NCI-H2171 (cell line): ENCODE measurements at places on chromosomes 7 and 10.
A peak's percentile ranks its signal among the peaks of the same experiment; 100 is the strongest.

DNA sequence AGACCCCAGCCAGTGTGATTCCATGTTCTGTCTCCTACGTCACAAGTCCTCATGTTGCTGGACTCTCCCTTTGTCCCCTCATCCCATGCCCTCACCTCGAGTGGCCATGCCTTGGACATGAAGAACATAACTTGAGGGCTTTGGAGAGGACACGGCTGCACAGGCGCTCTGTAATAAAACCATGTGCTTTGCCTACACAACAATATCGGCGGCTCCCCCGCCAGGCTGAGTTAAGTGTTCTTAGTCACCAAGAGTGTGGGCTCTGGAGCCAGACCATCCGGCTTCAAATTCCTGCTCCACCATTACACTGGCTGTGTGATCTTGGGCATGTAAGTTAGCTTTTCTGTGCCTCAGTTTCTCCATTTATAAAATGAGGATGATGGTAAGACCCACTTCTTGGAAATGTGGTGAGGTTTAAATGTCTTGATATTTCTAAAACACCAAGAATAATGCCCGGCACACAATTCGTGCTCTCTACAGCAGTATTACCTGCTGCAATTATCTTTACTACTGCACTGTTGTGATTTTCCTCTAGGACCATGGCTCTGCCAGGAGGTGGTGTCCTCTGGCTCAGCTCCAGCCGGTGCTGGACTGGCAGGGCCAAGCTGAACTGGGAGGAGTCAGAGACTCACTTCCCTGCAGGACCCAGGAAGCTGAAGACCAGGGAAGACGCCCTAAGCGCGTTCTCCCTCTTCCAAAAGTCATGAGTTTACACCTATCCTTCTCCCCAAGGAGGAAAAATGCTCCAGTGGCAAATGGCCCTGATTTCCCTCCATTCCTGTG is 15.7 kb downstream of the SLIT1 start:
- no peak for DNase-seq

DNA sequence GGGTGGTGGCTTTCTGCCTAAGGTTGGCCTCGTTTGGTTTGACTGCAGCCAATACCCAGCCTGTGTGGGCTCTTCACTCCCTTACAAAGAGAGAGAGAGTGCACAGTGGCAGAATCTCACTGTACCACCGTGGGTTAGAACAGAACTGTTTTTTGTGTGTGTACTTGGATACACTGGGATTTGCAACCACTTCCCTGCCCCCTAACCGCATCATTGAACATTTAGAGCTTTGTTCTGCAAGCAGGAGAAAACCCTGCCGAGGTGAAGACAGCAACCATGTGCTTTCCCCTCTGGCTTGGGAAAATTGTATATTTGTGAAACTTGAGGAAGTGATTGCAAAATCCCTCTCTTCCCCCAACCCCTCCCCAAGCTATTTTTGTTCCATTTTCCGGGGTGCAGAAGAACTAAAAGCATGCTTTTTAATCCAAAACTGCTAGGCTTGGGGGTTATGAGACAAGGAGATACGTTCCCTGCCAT is 201.2 kb downstream of the TCF7L2 start:
- no peak for DNase-seq

DNA sequence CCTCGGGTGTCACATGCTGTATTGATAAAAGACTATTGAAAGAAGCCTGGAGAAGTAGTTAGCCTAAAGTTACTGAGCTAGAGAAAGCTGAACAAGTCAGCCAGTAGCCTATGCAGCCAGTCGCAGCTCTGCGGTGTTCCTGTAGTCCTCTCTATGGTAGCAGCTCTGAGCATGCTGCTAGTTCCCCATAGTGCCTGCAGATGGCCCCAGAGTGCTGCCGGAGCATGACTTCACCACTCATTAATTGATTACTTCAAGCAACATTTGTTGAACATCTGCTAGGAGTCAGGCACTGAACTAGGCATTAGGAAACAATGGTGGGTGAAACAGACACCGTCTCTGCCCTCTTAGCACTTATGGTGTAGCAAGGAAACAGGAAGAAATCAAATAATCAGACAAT is 422.7 kb downstream of the SORCS3 start:
- DNase-seq: no peak

DNA sequence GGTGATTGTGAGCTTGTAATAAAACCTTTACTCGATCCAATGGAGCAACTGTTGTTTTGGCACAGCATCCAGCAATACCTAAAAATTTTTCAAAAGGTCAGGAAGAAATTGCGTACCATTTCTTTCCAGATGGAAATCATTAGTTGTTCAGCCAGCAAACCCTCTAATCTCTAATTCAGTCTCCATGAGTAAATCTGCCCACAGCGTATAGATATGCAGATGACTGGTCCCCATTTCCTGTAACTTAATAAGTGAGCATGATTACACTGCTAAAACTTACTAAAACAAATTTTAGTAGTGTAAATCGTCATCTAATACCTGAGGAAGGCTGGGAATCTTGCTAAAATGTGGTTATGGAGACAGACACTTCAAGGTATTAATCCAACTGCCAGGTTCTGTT is 10.6 kb downstream of the SLC25A16 start:
- DNase-seq: no peak

DNA sequence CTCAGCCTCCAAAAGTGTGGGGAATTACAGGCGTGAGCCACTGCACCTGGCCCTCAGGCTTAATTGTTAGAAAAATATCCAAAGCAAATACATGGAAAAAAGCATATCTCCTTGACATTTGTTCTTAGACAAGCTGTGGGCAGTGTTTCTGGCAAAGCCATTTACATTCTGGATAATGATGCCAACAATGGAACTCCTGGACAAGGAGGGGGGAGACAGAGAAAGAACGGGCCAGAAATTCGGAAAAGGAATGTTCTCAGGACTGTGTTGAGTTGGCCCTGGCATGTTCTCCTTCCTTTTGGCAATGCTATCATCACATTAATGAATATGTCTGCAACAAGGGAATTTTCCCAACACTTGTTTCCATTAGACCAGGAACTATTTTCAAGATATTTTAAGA is 88.7 kb downstream of the UBE2H start:
- DNase-seq: no peak

DNA sequence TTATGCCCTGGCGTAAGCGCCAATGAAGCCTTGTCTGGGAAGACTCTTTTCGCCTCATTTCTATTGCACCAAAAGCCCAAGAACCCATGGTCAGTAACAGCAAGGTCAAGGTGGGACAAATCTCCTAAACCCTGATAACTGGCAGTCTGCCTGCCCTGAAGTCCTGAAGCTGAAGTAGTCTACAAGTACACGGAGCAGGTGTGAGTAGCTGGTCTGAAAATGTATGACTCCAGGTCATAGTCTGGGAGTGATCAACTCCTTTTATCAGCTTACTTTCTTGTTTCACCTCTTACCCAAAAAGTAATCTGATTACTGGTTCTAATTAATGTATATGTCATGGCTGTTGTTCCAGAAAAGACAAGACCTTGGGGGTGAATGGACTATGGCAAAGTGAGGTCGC is 107.3 kb upstream of the EFCAB10 start:
- DNase-seq: no peak

DNA sequence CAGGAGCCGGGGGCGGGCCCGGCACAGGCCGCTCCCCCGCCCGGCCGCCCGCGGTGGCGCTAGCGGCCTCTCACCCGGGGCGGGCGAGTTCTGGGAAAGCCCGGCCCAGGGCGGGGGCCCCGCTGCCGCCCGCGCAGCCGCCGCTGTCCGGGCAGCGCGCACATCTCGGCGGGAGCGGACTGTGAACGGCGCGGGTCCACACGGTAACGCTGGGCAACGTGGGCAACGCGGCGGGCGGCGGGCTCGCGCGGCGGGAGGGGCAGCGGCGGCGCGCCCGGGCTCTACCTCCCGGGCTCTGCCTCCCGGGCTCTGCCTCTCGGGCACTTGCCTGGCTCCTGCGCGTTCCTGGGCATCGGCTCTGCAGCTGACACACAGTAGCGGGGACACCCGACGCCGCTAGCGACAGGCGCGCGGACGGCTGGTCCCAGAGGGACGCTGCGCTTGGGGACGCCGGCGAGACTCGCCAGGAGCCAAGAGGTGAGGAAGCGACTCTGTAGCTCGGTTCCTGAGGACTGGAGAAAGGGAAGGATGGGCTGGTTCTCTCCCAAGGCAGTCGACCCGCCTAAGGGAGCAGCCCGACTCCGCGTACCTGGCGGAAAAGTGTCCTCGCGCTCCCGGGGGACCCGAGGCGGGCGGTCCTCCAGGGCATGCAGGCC is at the start of gene PLCE1:
Gene PLCE1 (plus strand): TSS at position 150 of the 656 bp plus-strand sequence. CDS start 37,116 bp downstream, outside the sequence.
- peak; percentile 37 for DNase-seq

DNA sequence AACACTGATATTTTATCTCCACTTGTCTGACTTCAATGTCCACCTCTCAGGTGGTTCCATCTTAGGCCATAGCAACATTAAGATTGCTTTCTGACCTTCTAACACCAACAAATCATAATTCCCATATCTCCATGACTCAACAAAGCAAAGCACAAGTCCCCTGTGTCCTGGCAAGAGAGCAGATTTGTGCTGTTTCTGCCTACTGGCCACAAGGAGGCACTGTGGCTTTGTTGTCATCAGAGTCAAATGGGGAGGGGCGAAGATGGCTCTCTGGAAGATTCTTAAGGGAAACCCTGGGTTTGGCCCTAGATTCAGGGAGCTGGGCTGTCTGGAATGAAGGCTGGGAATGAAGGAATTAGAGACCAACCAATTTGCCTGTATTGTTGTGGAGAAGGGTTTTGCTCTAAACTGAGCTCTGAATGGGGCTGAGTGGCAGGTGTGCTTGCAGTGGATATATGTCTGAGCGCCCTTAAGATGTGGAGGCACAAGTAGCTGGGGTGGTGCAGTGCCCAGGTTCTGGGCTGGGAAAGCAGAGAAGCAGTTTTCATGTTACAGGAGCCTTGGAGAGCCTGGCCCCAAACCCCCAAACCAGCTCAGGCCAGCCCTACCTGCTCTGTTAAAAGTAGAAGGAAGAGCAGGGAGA is 154.8 kb upstream of the PRSS58 start:
- peak; percentile 4 for DNase-seq

GRCh38 chr7:2884161-2884560 is 40.1 kb upstream of the GNA12 start:
- DNase-seq: no peak

DNA sequence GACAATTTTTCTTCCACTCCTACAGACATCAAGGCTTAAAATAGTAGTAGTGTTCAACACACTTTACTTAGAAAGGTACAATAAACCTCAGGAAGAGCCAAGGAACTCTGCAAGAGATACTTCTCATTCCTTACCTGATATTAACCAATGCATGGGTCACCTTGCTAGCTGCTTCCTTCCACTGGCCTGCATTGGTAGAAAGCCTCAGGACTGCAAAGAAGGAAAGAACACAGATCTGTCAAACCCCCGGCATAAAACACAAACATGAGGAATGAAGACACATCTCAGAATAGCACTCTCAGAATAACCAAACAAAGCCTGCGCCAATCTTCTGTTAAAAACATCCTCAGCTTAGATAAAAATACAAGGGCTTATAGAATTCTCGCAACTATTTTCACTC is 96.1 kb upstream of the KCNIP2 start:
- DNase-seq: no peak

- DNase-seq: no peak
Observed at GRCh38 chr10:110345286-110345685, 40.6 kb upstream of the SMNDC1 start.

DNA sequence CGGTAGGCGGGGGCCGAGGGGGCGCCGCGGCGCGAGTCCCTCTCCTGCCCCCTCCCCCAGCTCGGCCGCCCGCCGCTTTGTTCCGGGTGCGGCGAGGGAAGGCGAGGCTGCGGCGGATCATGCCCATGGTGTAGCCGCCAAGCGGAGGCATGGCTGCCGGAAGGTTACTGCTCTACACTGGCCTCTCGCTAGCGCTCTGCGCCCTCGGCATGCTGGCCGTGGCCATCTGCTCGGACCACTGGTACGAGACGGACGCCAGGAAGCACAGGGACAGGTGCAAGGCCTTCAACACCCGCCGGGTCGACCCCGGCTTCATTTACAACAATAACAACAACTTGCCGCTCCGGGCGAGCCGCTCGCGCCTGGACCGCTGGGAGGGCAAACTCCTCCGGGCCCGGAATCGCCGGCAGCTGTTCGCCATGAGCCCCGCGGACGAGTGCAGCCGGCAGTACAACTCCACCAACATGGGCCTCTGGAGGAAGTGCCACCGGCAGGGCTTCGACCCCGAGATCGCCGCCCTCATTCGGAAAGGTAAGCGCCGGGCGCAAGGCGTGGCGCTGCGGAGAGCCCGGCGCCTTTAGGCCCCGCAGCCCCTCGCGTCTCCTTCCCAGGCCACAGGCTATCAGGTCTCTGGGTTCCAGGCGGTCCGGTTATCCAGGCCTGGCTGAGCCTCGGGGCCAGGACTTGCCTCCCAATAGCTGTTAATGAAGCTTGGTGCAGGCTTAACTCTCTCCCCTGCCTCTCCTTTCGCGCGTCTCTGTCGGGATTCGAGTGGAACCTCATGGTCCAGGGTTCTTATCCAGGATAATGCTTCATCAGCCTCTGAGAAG is 513 bp downstream of the TMEM178B start:
- DNase-seq: peak; percentile 27

DNA sequence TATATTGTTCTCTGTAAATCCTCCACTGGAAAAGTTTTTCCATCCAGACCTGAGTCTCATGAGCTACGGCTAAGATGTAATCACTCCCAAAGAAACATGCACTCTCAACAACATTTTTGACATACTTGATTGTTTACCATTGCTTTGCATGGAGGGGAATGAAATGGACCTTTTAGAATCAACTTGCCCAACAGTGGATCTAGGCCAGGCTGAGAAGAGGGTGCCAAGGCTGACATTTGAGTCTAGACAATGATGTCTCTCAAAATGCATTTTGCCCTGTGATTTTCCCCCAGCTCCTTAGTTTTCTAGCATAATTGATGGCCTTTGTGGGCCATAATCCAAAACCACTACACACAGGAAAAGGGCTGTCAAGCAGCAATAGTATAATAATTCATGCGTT is 297.9 kb upstream of the KLF6 start:
- DNase-seq: no peak

- no peak for DNase-seq
Observed at GRCh38 chr10:113945075-113945686, 90.7 kb downstream of the NHLRC2 start.

GRCh38 chr7:93728292-93728691 is 153.8 kb upstream of the CALCR start:
- DNase-seq: no peak

DNA sequence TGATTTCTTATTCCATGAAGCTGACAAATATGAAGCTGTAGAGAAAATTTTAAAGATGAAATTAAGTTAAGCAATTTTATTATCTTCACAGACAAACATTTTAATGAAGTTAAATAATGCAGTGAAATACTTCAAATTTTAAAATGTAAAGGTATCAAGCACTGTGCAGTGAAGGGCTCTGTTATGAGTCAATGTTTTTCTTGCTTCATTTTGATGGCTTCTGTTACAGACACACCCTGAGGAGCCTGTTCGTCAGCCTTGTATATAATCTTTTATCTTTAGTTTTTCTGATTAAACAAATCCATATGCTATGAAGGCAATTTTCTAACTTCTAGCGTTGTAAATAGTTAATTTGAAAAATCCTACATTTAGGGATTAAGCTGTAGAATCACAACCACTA is 18.5 kb downstream of the VSTM2A start:
- DNase-seq: no peak
